PC-9 (cell line): ENCODE measurements at places on chromosomes 3 and 15.

- no peak for DNase-seq
These were observed 104.4 kb downstream of the THSD4 start for GRCh38 chr15:71219645-71220044.

GRCh38 chr3:3085782-3086181 is 24.4 kb downstream of the IL5RA start:
- DNase-seq: no peak

GRCh38 chr3:189883113-189883753 is 237.5 kb downstream of the P3H2 start:
- no peak for DNase-seq

DNA sequence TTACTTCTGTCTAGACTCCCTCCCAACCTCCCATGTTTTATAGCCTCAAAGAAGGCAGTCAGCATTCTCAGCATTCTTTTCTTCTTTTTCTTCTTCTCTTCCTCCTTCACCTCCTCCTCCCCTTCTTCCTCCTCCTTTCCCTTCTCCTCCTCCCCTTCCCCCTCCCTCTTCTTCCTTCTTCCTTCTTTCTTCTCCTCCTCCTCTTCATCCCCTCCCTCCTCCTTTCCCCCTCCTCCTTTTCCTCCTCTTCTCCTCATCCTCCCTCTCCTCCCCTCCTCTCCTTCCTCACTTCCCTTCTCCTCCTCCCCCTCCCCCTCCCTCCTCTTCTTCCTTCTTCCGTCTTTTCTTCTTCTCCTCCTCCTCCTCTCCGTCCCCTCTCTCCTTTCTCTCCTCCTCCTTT is 3.6 kb upstream of the LPCAT4 start:
- no peak for DNase-seq

GRCh38 chr15:48939648-48940047 is 24.1 kb downstream of the SHC4 start:
- no peak for DNase-seq

- no peak for DNase-seq
These were observed 47.0 kb upstream of the RBP1 start for GRCh38 chr3:139586420-139587017.

DNA sequence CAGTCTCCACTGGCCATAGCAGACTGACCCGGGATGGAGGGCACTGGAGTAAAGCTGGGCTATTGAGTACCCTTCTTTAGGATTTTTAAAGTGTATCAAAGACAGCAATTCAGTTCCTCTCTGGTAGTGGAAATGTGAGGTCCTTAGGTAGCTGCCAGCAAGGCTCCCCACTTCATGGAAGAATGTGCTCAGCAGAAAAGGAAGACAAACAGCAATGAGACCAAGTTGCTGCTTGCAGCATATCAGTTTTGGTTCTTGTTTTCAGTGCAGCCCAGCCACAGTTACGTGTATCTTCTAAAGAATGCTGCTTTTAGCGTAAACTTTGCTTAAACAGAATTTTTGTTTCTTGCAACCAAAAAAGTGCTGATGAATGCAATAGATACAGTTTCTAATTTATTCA is 374.0 kb upstream of the CBLB start:
- no peak for DNase-seq

- no peak for DNase-seq
These were observed 280.3 kb upstream of the MME start for GRCh38 chr3:154799800-154800199.

DNA sequence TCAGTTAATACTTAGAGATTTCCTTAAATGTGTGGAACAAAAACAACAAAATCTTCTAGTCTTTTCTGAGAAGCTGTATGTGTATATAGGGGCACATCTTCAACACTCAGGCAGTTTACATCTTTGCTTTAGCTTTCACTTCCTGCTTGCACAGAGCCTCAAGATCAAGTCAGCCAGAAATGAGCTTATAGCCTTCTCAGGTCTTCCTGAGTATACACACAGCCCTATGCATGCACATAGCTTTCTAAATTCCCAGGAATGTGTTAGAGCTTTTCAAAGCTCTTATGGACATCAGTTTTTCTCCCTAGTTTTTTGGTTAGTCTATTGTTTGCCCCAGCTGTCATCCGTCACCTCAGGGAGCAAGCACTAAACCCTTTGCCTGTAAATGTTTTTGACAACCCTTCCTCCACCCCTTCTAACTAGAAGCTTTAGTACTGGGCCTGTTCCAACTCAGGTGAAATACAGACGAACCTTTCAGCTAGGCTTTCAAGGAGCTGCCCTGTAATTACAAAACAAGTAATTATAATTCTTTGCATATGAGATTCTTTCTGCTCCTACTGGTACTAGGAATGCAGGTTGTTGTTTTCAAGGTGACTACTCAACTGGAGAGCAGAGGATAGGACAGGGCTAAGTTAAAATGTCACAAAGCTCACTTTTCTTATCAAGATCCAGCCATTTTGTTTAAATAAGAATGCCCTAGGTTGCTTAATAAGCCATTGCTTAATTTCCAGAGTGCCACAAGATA is 22.6 kb upstream of the MTMR10 start:
- DNase-seq: no peak

DNA sequence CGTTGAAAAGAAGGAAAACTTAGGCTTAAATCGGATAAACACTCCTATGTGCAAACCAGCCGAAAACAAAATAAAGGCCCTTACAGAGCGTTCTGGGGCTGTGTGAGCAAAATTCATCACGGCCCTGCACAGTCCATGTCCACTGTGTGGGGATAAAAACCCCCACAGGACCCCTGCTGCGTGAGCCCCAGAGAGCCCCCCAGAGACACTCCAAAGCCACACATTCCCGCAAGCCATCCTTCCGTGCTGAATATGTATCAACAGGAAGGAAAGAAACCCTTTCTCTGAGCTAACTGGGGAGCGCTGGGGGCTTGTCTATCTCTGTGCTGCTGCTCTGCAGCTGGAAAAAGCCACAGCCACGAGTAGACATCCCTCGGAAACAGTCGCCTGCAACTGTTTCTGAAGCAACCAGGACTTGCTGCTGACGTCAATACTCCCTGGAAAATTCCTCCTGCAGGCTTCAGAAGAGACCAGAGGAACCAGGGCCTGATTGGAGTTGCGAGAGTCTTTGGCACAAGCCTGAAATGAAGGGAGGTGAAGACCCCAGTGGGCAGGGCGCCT is 72.7 kb downstream of the NUP210 start:
- no peak for DNase-seq

- no peak for DNase-seq
These were observed 231.1 kb upstream of the PDZRN3 start for GRCh38 chr3:73855813-73856212.

GRCh38 chr3:160697637-160698380 is 20.8 kb downstream of the ARL14 start:
- DNase-seq: no peak

DNA sequence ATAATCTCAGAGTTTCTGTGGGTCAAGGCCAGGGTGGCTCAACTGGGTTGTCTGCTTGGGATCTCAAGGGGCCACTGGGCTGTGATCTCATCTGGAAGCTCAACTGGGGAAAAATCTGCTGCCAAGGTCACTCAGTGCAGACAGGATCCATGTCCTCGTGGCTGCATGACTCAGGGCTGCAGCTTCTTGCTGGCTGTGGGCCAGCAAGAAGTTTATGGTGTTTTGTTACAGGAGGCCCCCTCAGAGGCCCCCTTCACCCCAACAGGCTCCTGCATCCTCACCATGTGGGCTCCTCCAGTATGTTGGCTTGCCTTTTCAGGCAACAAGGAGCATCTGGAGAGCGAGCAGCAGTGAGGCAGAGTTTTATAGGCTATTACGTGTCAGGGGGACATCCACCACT is 14.6 kb downstream of the OCA2 start:
- no peak for DNase-seq

- DNase-seq: no peak
These were observed 80.9 kb downstream of the THBS1 start for GRCh38 chr15:39661776-39662175.

DNA sequence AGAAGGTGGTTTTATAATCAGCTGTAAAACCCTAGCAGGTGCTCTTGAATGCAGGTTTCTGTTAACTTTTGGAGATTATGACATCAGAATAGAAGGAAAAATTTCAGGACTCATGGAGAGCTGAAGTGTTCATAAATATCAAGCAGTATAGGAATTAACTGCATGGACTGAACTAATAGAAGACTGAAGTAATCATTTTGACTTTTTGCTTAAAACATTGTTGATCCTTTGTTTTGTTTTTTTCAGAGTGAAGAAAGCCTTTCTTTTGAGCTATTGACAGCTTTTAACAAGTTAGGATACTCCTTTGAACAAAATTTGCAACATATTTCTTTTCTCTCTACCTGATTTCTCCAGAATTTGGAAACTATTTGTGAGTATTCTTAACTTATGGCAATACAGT is 70.6 kb upstream of the DAZL start:
- no peak for DNase-seq

GRCh38 chr3:157531301-157531660 is 28.1 kb upstream of the VEPH1 start:
- no peak for DNase-seq

DNA sequence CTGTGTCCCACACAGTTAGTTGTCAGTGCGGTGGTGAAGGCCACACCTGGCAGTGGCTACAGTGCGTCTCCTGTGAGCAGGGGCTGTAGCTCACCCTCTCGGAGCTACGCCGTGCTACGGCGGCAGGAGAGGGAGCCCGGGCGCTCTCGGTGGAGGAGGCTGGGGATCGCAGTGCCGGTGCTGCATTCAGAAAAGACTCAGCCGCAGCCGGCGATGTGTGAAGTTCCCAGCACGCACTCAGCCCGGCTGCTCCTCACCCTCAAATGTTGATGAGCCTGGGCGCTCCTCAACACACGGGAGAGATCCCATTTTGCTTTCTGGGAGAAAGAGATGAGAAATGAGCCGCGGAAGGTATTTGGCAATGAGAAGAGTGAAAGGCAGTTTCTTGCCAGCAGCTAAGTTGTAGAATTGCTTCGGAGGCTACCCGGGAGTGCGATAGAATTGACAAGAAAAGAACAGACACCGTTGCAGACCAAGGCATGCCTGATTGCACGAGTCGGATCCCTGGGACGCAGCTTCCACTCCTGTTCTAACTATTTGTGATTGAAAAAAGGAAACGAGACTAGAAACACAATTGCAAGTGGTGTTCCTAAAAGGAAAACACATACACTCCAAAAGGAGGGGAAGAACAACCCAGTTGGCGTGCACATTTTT is at the start of gene UNC13C:
Gene UNC13C, plus strand, starts transcription at position 189 of the 654 bp plus-strand sequence. CDS start 34,463 bp downstream, outside the sequence.
- DNase-seq: no peak
